ENCODE measurements at places on chromosomes 4 and X.
A peak's percentile ranks its signal among the peaks of the same experiment; 100 is the strongest.

- DNase-seq, result no peak
These were observed 25.2 kb downstream of the TIGD2 start for GRCh38 chr4:89136525-89136924.

GRCh38 chr4:27218013-27218412 lies 357.4 kb downstream of the STIM2 start:
- DNase-seq, result no peak

GRCh38 chrX:26026179-26026578 lies 112.0 kb upstream of the MAGEB18 start:
- no peak for DNase-seq

DNA sequence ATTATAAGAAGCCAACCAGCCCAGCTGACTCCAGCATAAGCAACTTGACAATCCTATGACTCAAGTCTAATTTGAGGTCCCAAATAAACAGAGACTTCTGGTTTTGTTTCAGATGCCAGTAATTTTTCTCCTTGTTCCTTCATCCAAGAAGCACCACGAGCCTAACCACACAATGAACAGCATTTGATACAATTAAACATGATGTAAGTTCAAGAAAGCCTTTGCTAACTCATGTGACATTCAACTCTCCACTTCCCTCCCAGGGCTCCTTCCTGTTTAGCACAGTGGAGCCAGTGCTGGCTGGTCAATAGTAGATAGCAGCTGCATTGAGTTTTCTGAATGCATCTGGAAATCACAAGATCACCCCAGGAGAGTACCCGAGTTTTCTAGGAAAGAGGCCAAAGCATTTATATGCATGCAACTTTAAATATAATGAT lies 206.3 kb downstream of the ARHGAP24 start:
- DNase-seq, result no peak

DNA sequence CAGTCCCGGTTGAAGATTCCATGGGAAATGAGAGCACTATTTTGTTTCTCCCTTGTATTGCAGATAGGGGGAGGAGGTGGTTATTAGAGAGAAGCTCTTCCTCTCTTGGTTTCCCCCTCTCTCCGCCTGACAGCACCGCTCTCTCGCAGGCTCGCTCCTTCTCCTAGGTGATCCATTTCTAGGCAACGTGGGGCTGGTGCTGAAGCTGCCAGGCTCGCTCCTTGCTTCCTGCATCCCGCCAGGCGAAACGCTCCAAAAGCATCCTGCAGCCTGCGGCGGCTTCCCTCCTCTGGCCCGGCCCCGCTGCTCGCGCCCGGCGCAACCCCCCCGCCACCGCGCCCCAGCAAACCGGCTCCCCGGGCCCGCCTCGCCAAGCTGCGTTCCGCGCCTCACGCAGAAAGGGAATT lies at the start of gene GRID2:
Gene GRID2 (plus strand): TSS at position 346 of the 407 bp plus-strand sequence.
- peak; percentile 64 for DNase-seq

DNA sequence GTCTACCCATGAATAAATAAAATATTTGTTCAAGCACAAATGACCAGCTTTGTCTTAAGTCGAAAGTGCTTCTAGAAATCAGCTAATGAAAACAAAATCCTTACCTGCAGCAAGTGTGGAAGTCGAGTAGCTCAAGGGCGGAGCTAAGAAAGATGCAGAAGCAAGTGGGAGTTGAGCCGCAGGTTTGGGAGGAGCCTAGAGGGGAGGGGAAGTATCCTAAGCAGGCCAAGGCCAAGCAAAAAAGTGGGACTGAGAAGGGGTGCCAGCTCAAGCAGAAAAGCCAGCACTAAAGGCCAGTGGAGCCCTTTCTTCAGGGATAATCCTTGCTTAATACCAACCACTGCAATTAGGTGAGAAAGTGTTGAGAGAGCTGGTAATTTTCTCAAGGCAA lies 60.8 kb downstream of the DLG3 start:
- DNase-seq, result no peak

DNA sequence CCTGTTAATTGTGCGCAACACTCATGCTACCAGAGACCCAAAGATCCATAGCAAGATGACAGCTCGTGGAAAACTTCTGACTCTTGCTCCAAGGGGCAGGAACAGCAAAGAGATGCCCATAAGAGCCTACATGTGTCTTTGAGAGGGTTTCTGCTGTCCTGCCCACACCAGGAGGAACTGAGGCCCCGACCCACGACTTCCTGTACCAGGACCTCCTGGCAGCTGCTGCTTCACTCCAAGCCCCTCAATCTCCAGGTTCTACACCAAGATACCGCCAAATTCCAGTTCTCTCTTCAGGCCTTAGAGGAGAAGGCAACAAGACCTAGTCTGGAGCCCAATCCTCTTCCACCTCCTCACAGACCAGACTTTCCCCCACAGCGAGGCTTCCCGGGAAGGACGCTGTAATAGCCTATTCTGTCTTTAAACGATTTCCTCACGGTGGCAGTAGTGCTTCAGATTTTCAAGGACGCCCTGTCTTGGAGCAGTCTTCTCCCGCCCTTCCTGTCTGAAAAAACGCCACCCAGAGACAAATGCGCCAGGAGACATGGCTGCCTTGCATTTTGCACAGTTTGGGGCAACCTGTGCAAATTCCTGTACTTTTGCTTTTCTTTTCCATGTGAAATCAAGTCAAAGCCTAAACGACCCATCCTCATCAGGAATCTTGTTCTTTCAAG lies 230.2 kb upstream of the STK26 start:
- no peak for DNase-seq

- no peak for DNase-seq
These were observed 121.9 kb downstream of the GLRA3 start for GRCh38 chr4:174707051-174707676.

GRCh38 chr4:6891436-6892170 lies 18.0 kb upstream of the TBC1D14 start:
- no peak for DNase-seq

- no peak for DNase-seq
These were observed 37.9 kb upstream of the CBR4 start for GRCh38 chr4:169047956-169048355.

- peak; percentile 7 for DNase-seq
These were observed 78.6 kb upstream of the ADRA2C start for GRCh38 chr4:3687538-3687937.

DNA sequence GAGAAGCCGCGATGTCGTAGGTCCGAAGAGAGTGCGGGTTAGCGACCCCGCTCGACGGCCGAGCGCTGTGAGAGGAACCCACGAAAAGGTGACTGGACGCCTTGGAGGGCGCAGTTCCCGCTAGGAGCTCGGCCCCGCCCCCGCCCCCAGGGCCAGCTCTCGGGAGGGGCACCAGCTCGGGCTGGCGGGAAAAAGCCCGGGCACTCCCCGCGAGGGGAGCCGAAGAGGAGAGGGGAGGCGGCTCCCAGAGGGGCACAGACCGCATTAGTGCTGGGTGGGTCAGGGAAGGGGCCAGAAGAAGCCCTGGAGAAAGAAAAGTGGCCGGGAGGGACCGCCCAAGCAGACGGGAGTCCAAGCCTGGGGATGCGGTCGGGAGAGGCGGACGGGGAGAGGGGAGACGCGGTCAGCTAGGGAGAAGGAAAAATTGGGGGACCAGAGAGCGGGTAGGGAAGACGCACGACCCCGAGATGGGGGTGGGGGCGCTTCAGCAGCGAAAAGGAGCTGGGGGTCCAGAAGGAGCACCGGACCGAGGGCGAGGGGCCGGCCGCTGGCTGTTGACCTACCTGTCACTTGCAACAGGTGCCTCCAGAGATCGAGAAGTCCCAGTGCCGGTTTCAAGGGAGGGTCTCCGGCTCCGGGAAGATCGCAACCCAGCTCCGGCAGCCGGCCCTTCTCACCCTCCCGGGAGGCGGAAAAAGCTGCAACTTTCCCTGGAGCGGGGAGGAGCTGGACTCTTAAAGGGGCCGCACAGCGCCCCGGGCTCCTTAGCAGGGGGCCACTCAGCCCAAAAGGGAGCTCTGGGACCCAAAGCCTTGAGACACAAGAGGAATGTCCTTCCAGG lies at the start of gene SYTL4:
Gene SYTL4 (minus strand): TSS at position 681 of the 841 bp plus-strand sequence. CDS start 30,084 bp downstream, outside the sequence.
- DNase-seq, result peak; percentile 18

GRCh38 chr4:75015627-75016026 lies 82.7 kb downstream of the PARM1 start:
- no peak for DNase-seq

DNA sequence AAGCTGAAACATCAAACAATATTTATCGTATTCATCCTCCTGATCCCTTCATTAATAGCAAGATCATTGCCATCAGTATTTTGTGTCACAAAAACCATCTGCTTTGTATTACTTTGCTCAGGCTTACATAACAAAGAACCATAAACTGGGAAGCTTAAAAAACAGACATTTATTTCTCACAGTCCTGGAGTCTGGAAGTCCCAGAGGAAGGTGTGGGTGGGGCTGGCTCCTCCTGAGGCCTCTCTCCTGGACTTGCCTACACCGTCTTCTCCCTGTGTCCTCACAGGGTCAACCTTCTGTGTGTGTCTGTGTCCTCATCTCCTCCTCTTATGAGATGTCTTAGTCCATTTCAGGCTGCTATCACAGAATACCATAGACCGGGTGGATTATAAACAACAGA lies 61.3 kb upstream of the MXRA5 start:
- no peak for DNase-seq

GRCh38 chr4:25092139-25092538 lies 61.4 kb upstream of the LGI2 start:
- no peak for DNase-seq

DNA sequence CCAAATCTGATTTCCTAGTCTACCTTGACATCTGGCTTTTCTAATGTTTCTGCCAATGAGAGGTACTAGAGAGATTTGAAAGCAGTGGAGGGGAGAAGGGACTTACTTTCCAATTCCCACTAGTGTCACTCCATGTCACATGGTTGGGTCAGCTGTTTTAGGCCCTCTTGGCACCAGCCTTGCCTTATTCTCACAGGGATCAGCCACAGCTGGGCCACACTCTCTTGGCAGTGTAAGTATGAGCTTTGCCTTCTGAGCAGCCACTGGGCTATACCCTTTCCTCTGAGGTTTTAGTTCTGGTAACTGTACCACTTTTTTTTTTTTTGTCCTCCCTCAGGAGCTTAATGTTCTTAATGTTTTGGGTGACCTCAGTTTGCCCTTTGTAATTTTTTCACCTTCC lies 10.2 kb upstream of the ADH1C start:
- no peak for DNase-seq

DNA sequence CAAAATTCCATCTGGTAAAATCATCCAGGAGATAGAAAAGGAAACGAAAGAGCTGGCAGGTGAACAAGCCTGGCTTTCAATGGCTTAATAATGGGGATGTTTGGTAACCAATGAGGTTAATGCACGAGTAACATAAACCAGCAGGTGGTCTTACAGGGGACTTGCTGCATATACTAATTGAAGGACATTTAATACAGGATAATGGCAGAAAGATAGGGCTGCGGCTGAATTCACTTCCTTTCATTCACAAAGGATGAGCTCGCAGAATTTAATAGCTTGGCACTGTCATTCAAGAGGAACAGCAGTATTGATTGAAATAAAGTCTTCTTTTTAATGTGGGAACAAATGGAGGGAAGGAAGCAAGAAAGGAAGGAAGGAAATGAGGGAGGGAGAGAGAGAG lies 156.3 kb upstream of the RAI2 start:
- no peak for DNase-seq

GRCh38 chr4:116055857-116056827 lies 942.7 kb upstream of the NDST4 start:
- no peak for DNase-seq

DNA sequence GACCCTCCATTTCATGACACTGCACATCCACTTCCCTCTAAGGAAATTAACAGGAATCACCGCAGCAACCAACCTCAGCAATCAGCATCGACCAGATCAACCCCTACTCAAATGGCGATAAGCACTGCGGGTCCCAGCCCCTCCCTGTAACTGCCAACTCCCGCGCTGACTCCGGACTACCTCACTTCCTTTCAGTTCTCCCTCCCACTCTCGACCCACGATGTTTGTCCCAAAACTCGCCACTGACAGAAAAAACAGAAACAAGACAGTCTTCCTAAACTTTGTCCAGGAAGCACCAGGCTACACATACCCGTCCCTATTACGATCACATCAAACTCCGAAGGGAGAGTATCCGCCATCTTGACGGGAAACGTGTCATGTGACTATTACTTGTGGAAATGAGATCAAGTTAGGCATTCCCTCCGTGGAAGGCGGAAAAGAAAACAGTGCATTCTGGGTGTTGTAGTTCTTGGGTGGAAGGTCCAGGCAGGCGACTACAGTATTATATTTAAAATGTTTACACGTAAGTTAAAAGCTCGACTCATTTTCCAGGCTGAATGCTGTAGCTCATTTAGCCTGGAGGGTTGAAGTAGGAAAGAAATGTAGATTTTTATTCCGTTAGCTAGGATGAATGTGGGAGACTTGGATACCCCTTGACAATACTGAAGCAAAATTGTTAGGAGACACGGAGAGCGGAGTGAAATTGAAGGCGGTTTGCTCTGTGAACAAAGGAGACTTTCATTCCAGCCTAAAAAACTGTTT lies at the start of gene CHM:
Gene CHM (minus strand): TSS at position 385 of the 762 bp plus-strand sequence. CDS start 26 bp downstream, at position 359.
- DNase-seq, result peak; percentile 45

GRCh38 chr4:103887191-103887590 lies 167.4 kb upstream of the TACR3 start:
- no peak for DNase-seq

DNA sequence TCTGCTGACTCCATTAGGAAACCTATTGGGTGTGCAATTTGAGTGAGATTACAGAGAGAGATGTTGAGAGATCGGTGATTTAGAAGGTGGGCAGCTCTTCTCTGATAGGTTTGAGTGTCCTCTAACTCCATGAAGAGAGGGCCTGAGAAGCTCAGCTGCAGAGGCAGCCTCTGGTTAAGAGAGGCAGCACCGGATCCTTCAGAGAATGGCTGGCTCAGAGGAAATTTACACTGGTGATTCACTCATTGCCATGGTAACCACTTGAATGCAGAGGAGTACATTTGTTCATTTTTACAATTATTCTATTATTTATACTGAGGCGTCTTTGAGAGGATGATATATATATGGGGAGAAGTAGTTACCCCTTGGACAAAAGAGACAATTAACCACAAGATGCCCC lies 171.7 kb downstream of the PDGFRA start:
- no peak for DNase-seq

DNA sequence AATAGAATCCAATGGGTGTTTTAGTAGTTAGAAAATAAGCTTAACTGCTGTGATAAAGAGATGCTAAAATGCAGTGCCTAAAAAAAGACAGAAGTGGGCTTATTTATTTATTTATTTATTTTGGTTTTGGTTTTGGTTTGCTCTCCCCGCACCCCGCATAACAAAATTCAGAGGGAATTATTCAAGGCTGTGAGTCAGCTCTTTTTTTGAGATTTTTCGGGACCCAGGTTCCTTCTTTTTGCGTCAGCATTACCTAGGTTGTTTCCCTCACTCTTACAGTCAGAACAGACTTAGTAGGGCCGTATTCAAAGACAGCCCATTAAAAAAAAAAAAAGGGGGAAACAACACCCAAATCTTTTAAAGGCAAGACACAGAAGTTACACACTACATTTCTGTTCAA lies 1495.5 kb upstream of the ADGRL3 start:
- no peak for DNase-seq
